ENCODE measurements at places on chromosomes 1 and 21.

GRCh38 chr1:192311281-192311680 lies 5.5 kb upstream of the RGS21 start:
- no peak for DNase-seq

GRCh38 chr1:7390604-7391000 lies 380.5 kb upstream of the VAMP3 start:
- no peak for DNase-seq

DNA sequence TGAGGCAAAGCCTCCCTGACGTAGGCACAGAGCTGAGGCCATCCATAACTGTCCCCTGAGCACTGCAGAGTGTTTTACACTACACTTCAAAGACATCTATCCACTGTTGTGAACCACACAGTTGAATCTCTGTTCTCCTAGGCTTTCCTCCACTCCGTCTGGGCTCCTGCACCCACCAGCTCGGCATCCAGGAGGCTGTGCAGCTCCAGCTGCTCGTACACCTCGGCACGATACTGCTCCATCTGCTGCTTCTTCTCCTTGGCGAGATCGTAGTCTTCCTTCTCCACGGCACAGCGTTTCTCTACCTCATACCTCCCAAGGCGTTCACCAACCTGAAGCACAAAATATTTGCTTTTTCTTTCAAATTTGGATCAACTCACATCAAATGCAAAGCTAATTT lies 18.2 kb downstream of the CEP104 start:
- DNase-seq = no peak

DNA sequence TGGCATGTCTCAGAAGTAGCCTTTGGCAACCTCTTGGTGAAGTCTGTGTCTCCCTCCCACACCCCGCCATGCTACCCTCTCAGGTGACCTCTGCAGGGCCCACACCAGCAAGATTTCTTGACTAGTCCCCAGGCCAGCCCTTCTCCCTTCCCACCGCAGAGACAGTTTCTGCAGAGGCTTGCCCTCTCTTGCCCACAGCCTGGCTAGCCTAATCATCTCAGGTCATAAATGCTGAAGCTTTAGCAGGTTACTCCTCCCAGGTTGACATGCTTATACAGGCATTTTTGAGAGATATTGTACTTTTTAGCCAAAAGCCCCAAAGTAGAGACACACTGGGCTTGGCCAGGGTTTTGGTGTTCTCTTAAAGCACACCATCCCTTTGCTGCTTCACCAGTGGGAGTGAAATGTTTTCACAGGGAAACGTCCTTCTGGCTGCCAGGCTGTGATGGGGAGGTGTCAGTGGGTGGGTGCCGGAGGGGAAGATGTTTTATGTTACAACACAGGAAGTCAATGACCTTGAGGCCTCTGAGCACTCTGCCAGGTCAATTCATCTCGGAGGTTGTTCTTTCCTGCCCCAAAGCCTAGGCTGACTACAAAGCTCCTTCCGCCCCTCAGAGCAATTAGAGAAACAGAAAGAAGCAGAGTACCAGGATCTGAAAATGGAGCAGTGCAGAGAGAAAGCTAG lies 58.5 kb downstream of the STYXL2 start:
- DNase-seq = no peak

DNA sequence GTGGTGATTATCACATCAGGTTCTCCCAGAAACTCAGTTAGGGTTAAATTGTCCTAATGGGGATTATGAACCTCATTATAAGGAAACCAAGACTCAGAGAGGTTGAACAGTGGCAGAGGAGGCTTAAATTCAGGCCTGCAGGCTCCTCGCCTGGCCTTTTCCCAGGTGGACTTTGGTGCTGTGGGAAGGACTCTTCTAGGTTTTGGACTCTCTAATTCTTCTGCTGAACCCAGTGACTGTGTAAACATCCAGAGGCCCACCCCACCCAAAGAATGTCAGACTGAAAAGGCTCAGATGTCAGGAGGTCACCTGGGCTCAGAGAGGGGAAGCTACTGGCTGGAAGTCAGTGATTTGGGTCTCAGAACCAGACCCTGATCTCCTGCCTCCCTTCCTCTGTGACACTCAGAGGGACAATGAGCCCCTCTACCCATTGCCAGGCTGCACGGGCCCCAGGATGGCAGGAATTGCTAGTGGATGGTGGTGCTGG lies 2.5 kb downstream of the ZNF362 start:
- DNase-seq = no peak

DNA sequence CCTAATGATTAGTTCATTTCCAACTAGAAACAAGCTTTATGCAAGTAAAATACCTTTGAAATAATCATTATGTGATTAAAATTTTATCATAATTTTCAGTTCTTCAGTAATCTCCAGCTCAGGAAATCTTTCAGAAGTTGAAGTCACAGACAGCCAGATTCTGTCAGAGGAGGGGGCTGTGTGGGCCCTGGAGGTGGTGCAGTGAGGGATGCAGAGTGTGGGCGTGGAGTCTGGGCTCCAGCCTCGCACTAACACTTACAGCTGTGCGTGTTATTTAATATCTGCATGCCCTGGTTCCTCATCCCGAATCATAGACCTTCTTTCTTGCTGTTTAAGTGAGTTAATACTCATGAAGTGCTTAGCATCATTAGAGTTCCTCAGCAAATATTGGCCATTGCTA lies 23.9 kb downstream of the WDR64 start:
- DNase-seq = no peak

DNA sequence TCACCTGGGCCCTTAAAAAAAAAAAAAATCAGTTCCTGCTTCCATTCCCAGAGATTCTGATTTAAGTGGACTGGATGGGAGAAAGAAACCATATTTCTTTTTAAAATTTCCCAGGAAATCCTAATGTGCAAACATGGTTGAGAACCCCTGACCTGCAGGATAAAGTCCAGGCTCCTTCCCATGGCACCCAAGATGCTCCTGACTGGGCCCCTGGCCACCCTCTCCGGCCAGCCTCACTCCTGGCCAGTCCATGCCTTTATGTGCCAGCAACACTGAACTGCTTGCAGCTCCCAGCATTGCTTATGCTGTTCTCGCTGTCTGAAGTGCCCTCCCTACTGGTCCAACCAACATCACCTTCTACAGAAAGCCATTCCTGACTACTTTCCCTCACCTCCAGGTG lies 93.9 kb downstream of the TEX35 start:
- DNase-seq = no peak

GRCh38 chr1:95119273-95119672 lies 2.1 kb downstream of the TLCD4 start:
- DNase-seq = no peak

DNA sequence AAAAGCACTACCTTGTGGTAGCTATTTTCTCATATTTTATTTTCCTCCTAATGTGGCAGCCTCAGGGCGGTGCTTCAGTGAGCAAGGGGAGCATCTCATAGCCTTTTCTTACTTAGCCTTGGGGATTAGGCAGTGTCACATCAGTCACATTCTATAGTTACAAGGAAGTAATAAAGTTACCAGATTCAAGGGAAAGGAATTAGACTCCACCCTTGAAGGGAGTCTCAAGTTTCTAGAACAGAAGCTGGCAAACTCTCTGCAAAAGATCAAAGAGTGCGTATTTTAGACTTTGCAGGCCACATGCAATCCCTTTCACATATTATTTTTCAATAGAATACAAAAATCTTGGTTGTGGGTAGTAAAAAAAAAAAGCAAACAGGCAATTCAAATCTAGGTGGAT lies 350.4 kb downstream of the AMY1C start:
- no peak for DNase-seq

GRCh38 chr1:230029244-230029941 lies 37.6 kb upstream of the GALNT2 start:
- no peak for DNase-seq
